ENCODE measurements at places on chromosomes 11 and 22.

DNA sequence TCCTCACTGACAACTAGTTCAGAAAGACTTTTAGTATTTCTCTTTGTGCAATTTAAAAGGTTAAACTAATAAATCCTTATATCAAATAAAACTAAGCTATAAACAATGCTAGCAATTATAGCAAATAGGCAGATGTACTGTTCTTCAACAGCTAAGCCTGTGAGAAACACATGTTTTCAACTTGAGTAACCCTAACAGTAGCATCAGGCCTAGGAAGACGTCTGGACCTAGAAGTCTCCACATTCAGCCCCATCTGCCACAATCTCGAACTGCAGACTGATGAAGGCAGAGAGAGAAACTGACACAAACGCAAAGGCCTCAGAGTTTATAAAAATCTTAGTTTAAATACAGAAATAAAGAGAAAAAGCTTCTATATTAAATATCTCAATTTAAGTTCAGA, 2.5 kb downstream of the ST13 start:
- DNase-seq = no peak

DNA sequence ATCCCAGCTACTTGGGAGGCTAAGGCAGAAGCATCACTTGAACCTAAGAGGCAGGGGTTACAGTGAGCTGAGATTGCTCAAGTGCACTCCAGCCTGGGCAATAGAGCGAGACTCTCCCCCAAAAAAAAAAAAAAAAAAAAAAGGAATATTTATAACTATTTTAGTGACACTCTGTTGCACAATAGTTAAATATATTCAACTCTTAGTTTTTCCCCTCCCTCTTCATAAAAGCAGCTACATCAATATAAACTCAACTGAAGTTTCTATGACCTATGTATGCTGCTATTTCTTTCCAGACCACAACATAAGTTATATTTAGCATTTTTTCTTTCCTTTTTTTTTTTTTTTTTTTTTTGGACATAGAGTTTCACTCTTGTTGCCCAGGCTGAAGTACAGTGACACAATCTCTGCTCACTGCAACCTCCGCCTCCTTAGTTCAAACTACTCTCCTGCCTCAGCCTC, 19.2 kb downstream of the CELF1 start:
- DNase-seq = no peak

- no peak for DNase-seq
These were observed 22.3 kb downstream of the ARHGAP1 start for GRCh38 chr11:46677991-46678740.

DNA sequence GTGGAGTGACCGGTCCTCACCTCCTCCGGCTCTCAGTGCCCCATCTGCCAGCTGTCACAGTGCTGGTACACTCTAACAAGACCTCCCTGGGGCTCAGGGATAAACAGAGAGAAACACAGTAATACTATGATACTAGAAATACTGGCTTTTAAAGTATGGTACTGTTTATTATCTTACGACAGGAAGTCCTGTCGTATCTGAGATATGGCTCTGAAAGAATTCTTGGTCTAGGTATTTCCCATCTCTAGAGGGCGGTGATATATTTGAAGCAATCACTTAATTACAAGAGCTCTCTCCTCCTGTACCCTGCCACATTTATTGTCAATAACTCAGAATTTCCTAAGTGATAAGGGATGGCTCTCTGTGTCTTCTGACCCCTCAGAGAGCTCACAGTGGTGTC, 119.1 kb downstream of the RRM1 start:
- DNase-seq = no peak

DNA sequence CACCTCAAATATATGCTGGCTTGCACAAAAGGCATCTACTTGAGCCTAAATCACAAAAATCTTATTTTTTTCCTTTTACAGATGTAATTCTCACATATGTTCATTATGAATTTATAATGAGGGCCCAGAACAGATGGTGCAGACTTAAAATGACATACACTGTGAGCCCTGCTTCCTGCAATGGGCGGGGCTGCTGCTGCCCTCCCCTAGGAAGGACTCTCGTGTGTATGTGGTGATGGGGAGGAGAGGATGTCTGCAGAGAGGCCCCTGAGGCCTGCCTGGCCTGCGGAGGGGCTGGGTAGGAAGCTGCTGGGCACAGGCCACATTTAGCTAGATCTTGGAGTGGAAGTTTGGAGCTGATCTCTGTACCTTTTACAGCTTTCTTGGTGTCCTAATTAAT, 233.4 kb upstream of the KIRREL3 start:
- DNase-seq = no peak

GRCh38 chr11:2142762-2143202, 3.6 kb upstream of the IGF2 start:
- peak; percentile 25 for DNase-seq

- DNase-seq = no peak
These were observed 29.1 kb upstream of the RFPL3 start for GRCh38 chr22:32328306-32329201.

GRCh38 chr11:17734986-17735817, 621 bp downstream of the KCNC1 start:
- DNase-seq = peak; percentile 16

DNA sequence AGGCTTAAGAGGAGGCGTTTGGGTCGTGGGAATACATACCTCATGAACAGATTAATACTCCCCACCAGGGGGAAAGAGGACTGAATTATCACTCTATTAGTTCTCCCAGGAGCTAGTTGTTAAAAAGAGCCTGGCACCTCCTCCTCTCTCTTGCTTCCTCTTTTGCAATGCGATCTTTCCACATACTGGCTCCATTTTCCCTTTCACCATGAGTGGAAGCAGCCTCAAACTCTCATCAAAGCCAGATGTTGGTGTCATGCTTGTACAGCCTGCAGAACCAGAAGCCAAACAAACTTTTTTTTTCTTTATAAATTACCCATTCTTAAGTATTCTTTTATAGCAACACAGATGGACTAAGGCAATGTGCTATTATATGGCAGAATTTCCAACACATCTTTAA, 258.5 kb downstream of the FAM76B start:
- DNase-seq = no peak

GRCh38 chr22:49481659-49482399, 345.8 kb downstream of the BRD1 start:
- no peak for DNase-seq

DNA sequence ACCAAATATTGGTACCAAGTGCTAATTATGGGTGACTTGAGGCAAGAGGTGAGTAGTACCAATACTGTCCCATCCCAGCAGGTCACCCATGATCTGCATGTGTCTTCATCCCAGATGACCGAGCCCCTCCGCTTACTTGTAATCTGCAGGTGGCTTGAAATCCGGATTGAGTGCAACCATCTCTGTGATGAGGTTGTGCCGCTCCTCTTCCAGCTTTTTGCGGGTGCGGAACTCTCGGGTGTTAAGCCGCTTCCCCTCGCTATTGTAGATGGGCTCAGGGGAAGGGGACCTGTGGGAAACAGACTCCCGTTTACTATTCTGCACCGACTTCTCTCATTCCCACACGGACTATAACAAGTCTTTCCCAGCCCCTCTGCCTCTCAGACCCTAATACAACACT, 8.2 kb downstream of the SF1 start:
- DNase-seq = no peak

GRCh38 chr11:44271286-44271685, 38.7 kb downstream of the ALX4 start:
- no peak for DNase-seq

DNA sequence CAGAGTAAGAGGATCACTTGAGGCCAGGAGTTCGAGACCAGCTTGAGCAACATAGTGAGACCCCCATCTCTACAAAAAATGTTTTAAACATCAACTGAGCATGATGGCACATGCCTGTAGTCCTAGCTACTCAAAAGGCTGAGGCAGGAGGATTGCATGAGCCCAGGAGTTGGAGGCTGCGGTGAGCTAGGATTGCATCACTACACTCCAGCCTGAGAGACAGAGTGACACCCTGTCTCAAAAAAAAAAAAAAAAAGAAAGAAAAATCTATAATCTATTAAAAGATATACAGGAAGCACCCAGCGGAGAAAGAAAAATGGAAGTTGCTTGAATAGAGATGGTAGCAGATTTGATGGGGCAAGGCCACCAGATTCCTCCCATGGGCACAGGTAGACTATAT, 61.8 kb downstream of the FAM83F start:
- no peak for DNase-seq

- DNase-seq = no peak
These were observed 687 bp downstream of the ALKBH8 start for GRCh38 chr11:107564877-107565218.

- DNase-seq = no peak
These were observed 61.7 kb upstream of the CHRNA10 start for GRCh38 chr11:3732671-3733436.

- no peak for DNase-seq
These were observed 251.0 kb upstream of the UBASH3B start for GRCh38 chr11:122404571-122404970.

DNA sequence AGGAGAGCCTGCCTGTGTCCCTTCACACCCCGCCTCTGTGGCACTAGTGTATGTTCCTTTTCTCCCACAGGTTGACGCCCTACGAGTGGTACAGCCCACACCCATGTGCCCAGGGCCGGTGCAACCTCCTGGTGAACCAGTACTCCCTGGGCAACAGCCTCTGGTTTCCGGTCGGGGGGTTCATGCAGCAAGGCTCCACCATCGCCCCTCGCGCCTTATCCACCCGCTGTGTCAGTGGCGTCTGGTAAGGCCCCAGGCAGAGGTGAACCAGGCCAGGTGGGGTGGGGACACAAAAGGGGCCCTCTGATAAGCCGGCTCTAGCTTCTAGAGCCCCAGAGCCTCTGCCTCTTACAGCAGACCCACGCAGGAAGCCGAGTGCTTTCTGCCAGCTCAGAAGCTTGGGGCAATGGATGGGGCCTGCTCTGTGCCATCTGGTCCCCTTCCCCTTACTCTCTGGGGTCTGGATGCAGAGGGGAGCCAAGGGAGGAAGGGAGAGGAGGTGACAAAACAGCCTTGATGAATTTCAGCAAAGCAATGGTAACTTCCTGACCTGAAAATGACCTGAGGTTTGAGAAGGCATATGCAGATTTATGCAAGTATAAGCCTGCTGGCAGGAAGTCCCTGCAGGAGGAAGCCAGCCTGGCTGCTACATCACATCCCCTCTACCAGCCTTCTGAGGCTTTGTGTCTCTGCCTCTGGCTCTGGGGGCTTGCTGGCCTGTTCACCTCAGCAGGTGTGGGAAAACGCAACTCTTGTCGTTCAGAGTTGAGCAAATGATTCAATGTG, 67.0 kb upstream of the TBCEL start:
- DNase-seq = no peak

GRCh38 chr22:39797528-39798147, 95.9 kb downstream of the ENTHD1 start:
- DNase-seq = no peak

- no peak for DNase-seq
These were observed 1.7 kb upstream of the SESN3 start for GRCh38 chr11:95232666-95233065.

- DNase-seq = no peak
These were observed 13.9 kb downstream of the NEAT1 start for GRCh38 chr11:65436412-65437032.

DNA sequence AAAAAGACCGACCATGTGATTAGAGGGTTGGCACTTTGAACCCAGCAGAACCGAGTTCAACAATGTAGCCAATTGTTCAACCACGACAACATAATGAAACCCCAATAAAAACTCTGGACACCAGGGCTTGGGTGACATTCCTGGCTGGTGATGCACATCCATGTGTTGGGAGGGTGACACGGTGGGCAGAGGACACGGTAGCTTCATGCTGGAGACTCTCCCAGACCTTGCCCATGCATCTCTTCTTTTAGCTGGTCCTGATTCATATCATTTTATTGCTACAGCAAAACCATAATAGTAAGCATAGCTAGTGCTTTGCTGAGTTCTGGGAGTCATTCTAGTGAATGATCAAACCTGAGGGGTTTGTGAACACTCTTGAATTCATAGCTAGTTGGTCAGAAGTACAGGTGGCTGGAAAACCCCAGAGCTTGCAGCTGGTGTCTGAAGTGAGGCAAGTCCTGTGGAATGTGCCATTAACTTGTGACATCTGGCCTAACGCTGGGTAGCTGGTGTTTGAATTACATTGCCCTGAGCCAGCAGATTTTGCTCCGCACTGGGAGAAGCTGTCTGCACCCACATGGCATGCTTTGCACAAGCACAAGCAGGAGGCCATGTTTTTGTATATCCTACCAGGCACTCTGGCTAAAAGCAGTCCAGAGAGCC, 14.0 kb downstream of the RPUSD4 start:
- DNase-seq = no peak

DNA sequence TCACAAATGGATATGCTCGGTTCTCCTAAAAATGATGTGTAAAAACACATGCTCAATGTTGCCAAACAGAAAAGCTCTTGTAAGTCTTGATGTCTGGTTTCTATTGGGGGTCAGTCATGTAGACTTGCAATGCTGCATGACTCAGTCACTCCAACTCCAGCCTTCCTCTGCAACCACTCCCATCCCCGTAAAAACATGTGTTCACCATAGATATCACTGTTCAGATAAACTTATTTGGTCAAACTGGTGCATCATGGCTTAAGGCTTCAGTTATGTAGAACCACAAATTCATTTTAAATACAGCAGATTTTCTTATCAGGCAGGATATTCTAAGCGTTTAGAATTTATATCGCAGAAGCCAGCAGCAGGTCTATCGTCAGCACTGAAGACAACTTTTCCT, 298.4 kb upstream of the LUZP2 start:
- DNase-seq = no peak

- DNase-seq = no peak
These were observed 4.8 kb upstream of the FXYD6 start for GRCh38 chr11:117881217-117881616.

All from stimulated activated CD4-positive, alpha-beta T cell treated with anti-CD3 and anti-CD28 coated beads, Interleukin-1b, Interleukin-23, amount 100 ng/mL, for 24 hours (primary cell).